ENCODE measurements at places on chromosomes 2 and 18. TPM values are rescaled to one million over a fixed set of nuclear protein-coding genes. Genes with fewer than 3 reads are reported as not detected.

Gene IL18RAP
- 2.4 TPM for total RNA-seq

Gene CHRNG
- total RNA-seq, result not detected

Gene GNLY
- 0.43 TPM for total RNA-seq

Gene LRP1B
- total RNA-seq, result 1.9 TPM

Gene NYAP2
- 0.24 TPM for total RNA-seq

DNA sequence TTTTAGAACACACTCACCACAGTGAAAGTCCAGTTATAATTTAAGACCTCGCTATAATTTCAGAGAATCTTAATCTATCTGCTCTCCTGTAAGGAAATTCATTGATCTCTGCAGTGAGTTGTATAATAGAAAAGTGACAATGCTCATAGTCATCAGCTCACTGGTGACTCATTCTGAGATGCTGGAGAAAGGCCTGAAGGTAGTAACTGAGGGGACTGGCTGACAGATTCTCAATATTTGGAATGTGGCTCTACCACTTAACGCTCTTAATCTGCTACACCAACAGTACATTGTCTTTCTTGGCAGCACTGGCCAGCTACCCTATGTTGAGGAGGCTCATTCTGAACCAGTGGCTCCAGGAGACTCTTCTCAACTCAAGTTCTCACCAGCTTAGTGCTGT is 246.1 kb downstream of the RPRM start:
- no peak for DNase-seq
- H3K36me3 ChIP-seq, result no peaks in the 10 kb centered on the region
- H3K4me3 ChIP-seq, result no peak overlapping the region
- no peak overlapping the region for H3K27ac ChIP-seq
- no peaks in the 10 kb centered on the region for H3K27me3 ChIP-seq

DNA sequence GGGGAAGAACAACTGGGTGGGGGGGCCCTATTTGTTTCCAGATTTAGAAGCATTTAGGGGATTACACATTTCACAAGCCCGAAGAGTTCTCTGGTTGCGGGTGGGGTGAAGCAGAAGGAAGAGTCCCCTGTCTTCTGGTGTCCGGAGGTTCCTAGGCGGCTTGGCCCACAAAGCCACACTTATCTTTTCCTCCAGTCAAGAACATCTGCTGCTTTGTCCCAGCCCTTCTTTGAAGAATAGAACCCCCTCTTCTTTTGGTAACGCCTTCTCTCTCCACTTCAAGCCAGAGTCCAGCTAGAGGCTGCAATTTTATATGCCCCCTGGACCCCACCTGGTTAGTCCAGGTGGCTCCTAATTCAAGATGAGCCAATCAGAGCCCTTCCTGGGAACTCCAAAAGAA is 15.8 kb downstream of the BOLA3 start:
- H3K36me3 ChIP-seq, result no peaks in the 10 kb centered on the region
- no peak overlapping the region for H3K4me3 ChIP-seq
- no peak for DNase-seq
- H3K27ac ChIP-seq, result no peak overlapping the region
- H3K4me1 ChIP-seq, result no peaks in the 10 kb centered on the region

GRCh38 chr2:28406276-28407096 is 13.8 kb downstream of the FOSL2 start:
- DNase-seq, result no peak
- no peak overlapping the region for H3K4me3 ChIP-seq
- no peak overlapping the region for H3K27ac ChIP-seq
- no peaks in the 10 kb centered on the region for H3K36me3 ChIP-seq
- H3K27me3 ChIP-seq, result no peaks in the 10 kb centered on the region

DNA sequence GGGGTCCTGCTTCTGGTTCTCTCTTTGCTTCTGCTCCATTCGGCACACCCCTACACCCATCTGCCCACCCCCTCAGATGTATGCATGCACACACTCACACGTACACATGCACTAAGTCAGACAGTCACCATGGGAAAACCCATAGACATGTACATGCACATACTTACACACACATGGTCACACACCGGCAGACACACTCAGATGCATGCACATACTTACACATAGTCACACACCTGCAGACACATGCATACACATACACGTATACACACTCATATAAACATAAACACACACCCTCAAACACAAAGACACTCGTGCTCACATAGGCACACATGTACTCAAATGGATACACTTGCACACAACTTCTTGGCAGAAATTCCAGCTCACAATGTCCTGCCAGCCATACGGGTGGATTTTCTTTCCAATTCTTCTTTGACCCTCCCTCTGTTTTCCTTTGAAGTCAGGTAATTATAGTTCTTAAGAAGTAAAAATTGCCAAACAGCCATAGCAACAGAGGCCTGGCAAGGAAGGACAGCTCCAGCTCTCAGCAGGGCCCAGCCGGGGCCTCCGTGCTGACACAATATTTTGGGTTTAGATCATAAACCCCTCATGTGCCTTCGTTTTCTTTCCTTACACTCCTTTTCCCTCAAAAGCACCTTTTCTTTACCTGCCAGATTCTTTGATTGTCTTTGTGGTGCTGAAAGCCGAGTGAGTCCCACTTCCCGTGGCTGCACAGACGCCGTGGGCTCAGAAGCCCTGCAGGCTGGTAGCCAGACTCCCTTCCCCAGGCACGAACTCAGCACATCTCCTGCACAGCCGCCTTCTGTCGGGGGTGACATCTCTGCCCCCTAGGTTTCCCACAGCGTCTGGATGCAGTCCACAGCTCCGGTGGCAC is 195.7 kb downstream of the ARL4C start:
- DNase-seq, result no peak
- peaks cover 6% of the 10 kb centered on the region for H3K4me1 ChIP-seq
- no peaks in the 10 kb centered on the region for H3K27me3 ChIP-seq
- H3K36me3 ChIP-seq, result no peaks in the 10 kb centered on the region

DNA sequence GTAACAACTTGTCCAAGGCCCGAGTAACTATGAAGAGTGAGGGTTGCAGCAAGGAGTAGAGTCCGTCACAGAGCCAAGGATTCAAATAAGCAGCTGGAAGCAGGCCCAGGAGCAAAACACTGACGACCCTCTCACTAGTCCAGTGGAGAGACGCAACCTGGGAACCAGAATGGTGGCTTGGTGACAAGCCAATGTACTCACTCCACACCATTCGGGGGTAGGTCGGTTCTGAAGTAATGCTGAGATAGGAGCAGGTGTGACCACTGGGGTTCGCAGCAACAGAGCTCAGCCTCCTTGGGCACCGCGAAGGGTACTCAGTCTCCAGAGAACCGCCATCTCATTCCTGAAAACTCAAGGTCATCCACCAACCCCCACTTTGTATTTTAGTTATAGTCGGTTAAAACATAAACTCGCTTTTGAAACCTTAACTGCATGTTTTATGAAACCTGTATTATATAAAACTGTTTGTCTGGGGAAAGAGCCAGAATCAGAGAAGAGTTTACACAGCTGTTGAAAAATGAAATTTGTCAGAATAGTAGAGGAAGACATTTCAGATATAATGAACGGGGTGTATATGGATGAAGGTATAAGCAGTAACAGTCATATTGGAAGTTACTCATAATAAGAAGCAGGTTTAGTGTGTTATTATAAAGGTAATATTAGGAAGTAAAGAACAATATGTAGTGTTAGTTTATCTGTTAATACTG is 8.6 kb downstream of the ANKRD62 start:
- no peaks in the 10 kb centered on the region for H3K4me1 ChIP-seq
- DNase-seq, result no peak
- H3K36me3 ChIP-seq, result no peaks in the 10 kb centered on the region
- no peak overlapping the region for H3K4me3 ChIP-seq
- H3K27me3 ChIP-seq, result no peaks in the 10 kb centered on the region
- H3K27ac ChIP-seq, result no peak overlapping the region

DNA sequence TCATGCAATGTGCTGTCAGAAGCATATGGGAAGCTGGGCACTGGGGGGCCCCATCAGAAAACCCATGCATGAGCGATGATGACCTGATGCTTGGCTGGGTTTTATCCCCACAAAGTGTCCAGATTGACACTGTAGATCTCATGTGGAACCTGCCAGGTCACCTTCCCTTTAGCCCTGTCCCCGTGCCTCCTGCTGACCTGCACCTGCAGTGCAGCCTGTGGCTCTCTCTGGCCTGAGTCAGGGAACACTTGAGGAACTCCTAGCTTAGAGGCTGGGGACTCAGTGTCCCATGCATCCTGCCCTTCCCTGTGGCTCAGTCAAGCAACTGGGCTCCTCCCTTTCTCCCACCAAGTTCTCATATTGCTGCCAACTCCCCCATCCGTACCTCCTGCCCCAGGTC is 57.7 kb downstream of the PDCL3 start:
- H3K27ac ChIP-seq, result no peak overlapping the region
- no peak for DNase-seq
- H3K4me1 ChIP-seq, result no peaks in the 10 kb centered on the region
- H3K4me3 ChIP-seq, result no peak overlapping the region

DNA sequence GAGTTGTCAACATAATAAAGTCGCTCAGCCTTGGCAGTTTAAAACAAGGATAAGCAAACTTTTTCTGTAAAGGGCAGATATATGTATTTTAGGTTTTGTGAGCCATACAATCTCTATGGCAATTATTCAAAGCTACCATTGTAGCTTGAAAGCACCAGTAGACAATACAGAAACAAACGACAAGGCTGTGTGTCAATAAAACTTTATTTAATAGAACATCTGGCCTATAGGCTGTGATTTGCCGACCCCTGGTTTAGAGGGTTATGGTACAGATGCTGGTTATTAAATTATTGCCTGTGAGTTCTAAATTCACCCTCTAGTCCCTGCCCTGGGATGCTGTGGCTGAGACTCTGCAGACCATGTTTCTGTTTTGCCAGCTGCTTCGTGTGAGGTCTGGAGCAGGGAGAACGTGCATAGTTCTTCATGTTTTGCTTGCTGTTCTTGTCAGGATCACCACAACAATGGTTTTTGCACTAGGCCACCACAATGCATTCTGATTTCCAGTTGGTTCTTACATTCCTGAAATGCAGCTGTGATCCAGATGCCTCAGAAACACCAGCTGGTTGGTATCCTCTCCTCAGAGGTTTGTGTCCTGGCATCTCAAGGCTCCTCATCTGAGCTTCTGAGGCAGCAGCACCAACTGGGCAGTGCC is 46.6 kb downstream of the ICOS start:
- no peaks in the 10 kb centered on the region for H3K27me3 ChIP-seq
- DNase-seq, result no peak
- no peak overlapping the region for H3K27ac ChIP-seq
- no peaks in the 10 kb centered on the region for H3K36me3 ChIP-seq
- no peak overlapping the region for H3K4me3 ChIP-seq
- H3K4me1 ChIP-seq, result no peaks in the 10 kb centered on the region

DNA sequence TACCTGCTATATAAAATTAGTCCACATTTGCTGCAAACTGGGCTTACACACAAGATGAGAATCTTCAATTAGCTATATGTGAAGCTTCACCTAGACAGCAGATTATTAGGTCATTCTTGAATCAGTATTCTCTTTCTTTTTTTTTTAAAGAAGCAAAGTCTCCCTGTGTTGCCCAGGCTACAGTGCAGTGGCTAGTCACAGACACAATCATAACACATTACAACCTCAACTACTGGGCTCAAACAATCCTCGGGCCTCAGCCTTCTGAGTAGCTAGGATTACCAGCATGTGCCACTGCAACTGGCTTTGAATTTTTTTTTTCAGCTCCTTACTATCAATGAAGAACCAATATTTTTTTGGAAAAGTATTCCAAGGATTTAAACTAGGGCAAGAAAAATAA is 30.5 kb downstream of the OLA1 start:
- no peak overlapping the region for H3K4me3 ChIP-seq
- H3K27me3 ChIP-seq, result no peaks in the 10 kb centered on the region
- no peaks in the 10 kb centered on the region for H3K36me3 ChIP-seq
- no peak overlapping the region for H3K27ac ChIP-seq
- no peaks in the 10 kb centered on the region for H3K4me1 ChIP-seq

DNA sequence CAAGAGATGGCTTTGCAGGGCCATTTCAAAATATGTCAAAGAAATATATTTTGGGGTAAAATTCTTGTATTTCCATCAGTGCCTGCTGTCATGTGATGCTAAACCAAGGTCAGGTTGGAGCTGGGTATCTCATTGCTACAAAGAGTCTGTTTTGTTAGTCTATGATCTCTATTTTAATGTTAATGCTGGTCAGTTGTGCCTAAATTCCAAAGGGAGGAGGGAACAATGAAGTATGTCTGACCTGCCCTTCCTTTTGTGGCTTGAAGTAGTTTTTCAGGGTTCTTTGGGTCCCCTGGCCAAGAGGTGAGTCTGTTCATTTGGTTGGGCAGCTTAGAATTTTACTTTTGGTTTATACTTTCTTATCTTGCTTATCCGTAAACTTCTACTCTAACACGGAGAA is 61.6 kb upstream of the DYNAP start:
- H3K27me3 ChIP-seq, result no peaks in the 10 kb centered on the region
- H3K4me3 ChIP-seq, result no peak overlapping the region
- no peak for DNase-seq
- H3K27ac ChIP-seq, result no peak overlapping the region

- no peaks in the 10 kb centered on the region for H3K27me3 ChIP-seq
- no peak for DNase-seq
- peak overlapping the region; percentile 76 for H3K27ac ChIP-seq
- no peak overlapping the region for H3K4me3 ChIP-seq
Observed at GRCh38 chr18:13260935-13261640, 42.5 kb downstream of the LDLRAD4 start.

Data from testis (tissue), 5 donors.